ENCODE measurements at places on chromosomes 12 and 14.

GRCh38 chr14:76820700-76821099 is 5.5 kb upstream of the LRRC74A start:
- DNase-seq = no peak

- no peak for DNase-seq
These were observed 267.7 kb upstream of the MGAT4C start for GRCh38 chr12:86523844-86524243.

DNA sequence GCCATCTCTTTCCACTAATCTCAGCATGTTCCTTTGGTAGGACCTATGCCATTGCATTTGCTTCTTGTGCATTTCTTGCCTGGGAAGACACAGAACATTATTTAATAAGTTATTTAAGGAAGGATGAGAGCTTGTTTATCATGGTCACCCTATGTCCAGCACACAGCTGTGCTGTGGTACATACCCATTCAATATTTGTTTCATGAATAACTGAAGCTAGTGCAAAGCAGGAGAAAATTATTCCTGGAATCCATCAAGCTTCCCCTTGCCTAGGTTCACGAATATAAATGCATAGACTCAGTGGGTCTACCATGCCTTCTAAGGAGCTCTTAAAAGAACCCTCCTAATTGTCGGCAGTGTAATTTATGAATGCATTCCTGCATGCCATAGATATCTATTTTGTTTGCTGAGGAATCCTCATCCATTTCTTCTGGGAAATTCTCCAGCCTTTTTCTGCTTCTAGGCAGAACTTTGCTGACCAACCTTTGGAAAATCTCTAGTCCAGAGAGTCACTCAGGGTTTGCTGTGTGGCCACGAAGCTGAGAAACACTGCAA is 599.8 kb upstream of the TMEM132C start:
- DNase-seq = no peak

DNA sequence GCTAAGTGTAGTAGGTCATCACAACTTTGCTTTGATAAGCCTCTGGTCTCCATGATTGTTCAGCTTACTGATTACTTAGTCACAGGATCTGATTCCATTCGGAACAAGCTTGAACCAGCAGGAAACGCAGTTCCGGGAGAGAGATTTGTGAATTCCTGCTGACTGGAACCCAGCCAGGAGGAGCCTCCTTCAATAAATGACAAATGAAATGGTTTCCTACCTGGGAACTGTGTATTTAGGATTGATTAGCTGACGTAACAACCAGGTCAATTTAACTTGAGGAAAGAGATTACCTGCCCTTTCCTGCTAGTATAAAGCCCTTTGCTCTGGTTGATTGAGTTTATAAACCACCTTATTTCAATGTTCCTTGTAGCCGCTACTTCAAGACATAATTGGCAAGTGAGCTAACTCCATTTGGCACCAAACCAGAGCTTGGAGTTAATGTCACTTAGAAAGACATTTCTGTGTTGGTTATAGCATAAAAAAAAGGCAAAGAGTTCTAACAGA is 35.1 kb upstream of the KCNH3 start:
- DNase-seq = no peak

DNA sequence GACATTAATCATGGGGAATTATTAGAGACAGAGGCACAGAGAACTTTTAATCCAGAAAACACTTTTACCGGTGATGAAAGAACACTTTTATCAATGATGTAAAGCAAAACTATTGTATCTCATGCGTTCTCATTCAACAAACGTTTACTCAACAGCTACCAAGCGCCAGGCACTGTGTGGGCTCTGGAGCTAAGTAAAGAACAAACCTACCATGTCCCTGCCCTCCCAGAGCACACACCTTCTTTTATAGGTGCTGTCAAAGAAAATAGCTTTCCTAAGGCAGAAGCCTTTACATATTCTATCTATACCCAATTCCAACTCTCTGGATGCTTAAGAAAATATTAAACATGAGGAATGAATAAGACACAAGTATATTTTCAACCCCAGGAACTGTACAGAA is 91.1 kb downstream of the FOXN3 start:
- no peak for DNase-seq
